NCI-H1930 (cell line): ENCODE measurements at places on chromosomes 1 and 21.

DNA sequence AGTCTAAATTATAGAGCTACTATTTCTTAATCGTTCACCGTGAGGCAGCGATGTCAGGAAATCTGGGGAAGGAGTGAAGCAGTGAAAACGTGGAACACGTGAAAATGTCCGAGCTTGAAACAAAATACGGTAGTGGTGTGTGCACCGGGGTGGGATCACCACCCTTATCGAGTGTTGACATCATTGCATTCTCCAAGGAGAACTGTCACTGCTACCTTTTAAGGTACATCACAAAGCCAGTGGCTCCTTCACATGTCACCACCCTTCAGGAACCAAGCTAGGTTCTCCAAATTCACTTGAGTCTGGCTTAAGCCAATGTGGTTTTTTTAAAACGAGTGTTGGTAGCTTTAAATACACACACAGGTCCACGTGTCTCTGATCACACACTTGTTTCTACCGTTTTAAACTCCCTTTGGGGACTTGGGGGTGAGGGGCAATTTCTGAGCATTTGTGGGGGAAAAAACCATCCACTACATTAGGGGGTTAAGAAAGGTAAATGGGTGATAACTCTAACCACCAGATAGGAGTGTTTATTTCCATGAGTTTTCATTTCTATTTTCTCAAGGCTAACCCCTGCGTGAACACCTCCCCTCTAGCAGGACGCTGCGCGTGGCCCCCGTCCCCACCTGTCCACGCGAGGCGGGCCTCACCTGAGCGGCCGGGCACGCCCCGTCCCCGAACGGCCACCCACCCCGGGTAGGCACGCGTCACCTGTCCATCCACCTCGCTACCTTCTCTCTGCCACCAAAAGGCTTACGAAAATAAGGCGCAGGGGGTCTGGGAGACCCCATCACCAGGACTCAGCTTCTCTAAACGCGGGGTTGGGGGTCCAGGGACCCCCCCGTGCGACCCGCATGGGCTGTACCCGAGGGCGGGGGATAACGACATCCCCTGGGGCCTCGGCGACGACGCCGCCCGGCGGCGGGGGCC, 978 bp downstream of the PRDM15 start:
- DNase-seq, result peak; percentile 54

DNA sequence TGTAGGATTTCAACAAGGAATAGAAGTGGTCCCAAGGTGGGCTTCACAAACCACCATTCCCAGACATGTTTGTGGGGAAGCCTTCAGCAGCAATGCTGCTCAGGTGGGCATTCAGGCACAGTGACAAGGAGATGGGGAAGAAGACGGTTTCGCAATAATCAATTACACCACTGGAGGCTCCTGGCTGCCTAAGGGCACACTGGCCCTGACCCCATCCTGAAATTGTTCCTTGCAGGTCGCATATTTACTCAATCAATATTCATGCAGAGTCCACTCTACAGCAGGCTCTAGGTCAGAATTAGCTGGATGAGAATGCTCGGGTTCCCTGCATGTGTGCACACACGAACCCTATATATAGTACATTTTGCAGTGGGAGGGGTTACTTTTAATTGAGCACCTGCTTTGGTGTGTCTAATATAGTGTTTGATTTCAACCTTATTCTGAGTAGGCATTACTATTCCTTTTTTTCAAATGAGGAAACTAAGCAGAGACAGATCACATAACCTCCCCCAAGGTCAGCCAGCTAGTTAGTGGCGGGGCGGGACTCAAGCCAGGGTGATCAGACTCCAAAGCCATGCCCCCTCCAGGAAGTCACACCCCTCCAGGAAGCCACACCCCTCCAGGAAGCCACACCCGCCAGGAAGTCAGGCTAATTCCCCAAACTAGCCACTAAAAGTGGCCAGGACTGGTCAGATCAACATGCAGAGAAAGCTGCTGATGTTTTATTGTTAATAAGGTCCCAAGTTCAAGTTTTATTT, 106.5 kb downstream of the HLCS start:
- no peak for DNase-seq

DNA sequence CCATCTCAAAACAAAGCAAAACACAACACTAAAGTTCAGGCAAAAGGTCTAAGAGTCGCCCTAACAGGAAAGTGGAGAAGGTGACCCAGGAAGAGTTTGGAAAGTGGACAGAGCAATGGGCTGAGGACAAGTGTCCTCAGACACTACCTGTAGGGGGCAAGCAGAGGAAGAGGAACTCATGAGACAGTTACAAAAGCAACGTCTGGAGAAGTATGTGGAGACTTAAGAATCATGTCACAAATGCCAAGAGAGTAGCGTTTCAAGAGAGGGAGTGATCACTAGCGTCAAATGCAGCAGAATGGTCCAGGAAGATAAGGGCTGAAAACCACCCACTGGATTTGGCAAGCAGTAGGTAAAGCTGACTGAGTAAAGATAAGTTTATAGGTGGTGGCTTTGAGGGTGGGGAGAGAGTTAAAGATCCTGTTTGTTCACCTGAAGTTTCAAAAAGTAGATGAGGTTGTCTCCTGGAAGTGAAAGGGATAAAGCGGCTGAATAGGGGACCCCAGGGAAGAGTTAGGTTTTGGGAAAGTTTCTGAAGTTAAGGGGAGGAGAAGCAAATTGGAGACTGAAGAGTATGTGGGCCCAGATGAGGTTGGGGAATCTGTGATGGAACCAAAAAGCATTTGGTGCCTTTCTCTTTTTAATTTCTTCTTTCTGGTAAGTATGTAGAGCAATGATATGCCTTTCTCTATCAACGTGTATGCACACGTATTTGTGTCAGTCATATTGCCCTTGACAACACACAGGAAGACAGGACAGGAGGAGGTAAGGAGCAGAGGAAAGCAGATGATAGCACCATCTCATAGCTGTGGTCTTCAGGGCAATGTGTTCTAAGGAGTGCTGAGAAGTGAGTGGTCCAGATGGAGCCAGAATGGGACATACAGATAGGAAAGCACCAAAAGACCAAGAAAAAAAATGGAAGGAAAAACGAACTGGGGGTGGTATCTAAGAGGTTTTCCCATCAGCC, 3.1 kb downstream of the BSDC1 start:
- no peak for DNase-seq

- DNase-seq, result no peak
Observed at GRCh38 chr1:163161841-163162240, 40.9 kb downstream of the RGS5 start.

DNA sequence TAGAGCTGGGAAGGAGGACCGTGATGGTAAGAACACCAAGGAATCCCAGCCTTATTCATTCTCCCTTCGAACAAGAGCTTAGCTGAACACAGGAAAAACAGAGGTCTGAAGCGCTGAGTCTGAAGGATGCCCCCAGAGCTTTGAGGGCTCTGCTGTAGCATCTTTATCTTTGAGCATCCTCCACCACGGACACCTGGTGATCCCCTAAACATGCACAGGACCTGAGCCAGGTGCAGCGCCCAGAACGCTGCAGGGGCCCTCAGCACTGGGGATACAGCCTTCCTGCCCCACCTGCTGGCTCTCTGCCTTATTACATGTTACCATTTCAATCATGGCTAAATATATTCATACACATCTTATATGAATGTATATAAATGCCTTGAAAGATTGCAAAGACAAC, 7.7 kb upstream of the GPATCH4 start:
- peak; percentile 23 for DNase-seq

- DNase-seq, result no peak
Observed at GRCh38 chr1:2861988-2862813, 60.7 kb upstream of the TTC34 start.

DNA sequence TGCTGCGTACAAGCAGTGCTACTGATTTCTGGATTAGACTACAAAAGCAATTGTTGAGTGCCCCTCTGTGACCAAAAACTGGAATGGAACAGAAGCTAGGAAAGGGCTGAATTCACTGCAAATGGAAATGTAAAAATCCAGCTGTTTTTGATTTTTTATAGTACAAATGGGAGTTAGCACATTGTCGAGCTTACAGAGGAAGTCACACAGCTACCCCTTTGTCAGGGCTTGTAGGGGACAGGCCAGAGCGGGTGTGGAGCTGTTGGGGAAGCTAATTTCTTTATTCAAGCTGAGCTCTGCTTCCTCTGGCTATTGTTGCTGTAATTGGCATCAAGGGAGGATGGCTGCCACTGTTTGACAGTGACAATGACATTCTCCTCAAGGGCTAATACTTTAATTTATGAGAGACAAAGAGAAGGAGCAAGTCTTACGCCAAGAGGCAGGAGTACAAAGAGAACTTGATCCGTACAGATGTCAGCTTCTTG, 96.1 kb downstream of the SLC35F3 start:
- no peak for DNase-seq

GRCh38 chr21:40759061-40759460, 87.9 kb downstream of the DSCAM start:
- no peak for DNase-seq

DNA sequence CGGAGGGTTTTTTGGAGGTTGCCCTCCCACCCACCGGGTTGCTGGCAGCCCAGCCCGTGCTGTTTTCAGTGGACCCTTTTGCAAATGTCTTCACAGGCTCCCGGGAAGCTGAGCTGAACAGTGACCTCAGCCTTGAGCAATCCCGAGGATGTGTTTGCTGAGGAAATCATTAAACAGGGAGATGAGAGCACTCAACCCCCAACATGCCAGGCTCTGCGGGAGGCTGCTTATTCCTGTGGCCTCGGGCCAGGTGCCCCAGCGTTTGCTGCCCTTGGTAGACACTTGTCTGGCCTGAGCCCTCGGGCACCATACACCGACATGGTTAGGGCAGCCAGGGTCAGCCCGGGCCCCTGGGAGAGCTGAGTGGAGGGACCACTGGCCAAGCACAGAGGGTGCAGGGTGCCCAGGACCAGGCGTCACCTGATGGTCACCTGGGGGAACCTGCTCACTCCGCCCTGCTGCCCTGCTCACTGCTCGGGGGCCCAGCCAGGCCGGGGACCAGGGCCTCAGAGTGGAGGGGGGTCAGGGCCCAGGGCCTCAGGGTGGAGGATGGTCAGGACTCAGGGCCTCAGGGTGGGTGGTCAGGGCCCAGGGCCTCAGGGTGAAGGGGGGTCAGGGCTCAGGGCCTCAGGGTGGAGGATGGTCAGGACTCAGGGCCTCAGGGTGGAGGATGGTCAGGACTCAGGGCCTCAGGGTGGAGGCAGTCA, 42.5 kb upstream of the POFUT2 start:
- no peak for DNase-seq
